ENCODE measurements at places on chromosomes 11 and 22.

DNA sequence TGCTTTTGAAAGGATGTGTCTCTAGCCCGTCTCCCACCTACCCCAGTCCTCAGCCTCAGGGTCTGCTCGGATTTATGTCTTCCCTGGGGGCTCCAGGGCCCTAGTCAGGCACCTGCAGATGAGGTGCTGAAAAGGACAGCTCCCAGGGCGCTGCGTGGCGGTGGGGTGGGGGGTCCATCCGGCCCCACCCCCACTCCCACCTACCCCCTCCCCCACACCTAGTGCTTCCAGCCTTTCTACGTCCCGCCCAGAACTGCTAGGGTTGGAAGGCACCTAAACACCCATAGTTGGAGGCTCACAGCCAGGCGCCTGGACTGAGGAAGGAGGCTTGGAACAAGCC, 1.4 kb upstream of the ROBO3 start:
- no peak for DNase-seq

DNA sequence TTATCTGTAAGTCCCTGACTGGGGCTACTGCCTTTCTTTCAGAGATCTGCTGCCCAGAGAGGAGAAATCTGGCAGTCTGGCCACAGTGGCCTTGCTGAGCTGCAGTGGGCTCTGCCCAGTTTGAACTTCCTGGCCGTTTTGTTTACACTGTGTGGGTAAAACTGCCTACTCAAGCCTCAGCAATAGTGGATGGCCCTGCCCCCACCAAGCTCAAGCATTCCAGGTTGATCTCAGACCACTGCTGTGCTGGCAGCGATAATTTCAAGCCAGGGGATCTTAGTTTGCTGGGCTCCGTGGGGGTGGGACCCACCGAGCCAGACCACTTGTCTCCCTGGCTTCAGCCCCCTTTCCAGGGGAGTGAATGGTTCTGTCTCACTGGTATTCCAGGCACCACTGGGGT, 117.5 kb downstream of the TRPC6 start:
- no peak for DNase-seq

DNA sequence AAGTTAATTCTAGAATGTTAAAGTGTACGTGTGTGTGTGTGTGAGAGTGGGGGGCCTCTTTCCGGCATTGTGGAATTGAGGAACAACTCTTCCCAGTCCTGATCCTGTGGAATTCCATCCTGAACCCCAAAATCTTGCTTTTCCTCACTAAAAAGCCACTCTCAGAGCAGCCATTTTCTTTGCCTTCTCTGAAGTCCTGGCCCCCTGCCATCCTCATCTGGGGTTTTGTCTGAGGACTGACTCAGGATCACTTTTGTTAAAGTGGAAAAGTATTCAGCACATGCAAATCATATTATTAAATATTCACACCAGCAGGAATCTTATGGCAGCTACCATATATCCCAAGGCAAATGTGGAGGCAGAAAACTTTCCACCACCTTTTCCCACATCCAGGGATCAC, 3.8 kb downstream of the SCN4B start:
- DNase-seq = no peak

- DNase-seq = no peak
Measured at GRCh38 chr11:79860336-79860735, 419.5 kb upstream of the TENM4 start.

DNA sequence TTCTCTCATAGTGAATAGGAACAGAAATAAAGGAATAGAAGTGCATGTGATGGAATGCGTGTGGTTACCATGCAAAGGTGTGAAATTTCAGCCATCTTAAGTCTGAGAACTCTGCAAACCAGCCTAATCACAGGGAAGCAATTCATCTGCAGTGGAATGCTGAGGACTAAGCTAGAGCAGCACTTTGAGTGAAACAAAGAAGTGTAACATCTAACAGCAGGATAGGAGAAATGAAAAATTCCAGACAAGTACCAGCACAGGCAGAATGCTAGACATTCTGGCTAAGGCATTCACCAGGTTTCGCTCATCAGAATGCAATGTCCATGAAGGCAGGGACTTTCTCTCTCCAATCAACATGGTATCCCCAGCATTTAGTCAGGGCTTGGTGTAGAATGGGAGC, 41.2 kb upstream of the SLC36A4 start:
- DNase-seq = no peak

- no peak for DNase-seq
Measured at GRCh38 chr11:60872124-60872960, 5.0 kb downstream of the ZP1 start.

GRCh38 chr11:44445500-44446365, 119.7 kb upstream of the CD82 start:
- no peak for DNase-seq

- no peak for DNase-seq
Measured at GRCh38 chr11:34006876-34007275, 44.7 kb upstream of the CAPRIN1 start.

DNA sequence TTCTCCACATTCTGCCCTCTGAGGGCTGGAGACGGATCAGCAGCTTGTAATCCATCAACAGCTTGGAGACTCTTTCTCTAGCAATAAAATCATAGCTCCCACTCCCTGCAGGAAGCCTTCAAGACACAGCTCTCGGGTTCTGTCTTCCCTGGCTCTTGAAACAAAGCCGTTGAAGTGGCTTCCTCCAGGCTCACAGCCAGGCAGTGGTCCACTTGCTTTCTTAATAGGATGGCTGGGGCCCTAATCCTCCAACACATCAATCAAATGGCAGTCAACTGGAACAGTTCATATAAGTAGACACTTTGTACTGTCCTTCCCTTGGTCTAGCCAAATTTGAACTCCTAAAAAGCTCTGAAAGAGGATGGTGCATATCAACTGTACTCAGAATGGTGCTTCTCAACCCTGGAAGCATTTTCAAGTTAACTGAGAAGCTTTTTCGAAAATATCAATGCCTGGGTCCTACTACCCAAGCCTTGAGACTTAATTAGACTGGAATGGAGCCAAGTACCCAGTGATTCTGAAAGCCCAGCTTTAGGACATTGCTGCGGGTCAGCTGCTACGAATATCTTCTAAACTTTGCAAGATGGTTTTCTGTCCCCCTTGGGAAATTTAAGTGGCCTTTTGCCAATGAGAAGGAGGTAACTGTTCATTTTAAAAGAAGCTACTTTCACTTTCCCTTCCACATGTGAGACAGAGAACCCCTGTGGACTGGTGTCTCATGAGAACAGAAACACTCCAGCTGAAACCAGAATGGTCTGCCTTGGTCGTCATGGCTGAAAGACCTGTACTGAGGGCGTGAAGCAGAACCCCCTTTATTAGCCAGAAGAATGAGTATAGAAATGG, 74.7 kb downstream of the SC5D start:
- DNase-seq = no peak

DNA sequence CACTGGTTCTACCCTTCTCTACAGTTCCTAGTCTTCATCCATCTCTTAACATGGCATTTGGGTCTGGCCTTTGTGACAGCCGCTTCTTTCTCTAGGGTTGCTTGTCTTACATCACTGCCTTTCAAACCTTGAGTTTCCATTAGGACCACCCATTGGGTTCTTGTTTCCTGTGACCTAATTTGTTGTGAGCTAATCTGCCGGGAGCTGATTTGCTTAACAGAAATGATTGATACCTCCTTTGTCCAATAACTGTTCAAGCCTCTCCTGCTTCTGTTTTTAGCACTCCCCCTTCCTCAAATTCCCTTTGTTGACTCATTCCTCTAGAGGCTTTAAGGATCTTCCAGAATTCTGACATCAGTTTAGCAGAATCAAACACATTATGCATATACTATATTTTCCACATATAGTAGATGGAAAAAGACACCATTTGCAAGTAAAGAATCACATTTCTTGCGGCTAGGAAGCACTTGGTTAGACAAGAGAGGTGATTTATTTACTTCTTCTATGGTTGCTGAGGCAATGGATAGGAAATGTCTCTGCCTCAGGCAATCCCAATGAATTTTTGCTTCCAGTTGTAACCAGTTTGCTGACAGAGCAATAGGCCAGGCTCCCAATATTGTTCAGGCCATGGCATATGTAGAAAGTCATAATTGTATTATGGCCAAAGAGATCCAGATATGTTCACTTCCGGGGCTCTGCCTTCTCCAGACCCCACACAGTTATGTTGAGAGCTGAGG, 130.7 kb downstream of the SNX19 start:
- no peak for DNase-seq

DNA sequence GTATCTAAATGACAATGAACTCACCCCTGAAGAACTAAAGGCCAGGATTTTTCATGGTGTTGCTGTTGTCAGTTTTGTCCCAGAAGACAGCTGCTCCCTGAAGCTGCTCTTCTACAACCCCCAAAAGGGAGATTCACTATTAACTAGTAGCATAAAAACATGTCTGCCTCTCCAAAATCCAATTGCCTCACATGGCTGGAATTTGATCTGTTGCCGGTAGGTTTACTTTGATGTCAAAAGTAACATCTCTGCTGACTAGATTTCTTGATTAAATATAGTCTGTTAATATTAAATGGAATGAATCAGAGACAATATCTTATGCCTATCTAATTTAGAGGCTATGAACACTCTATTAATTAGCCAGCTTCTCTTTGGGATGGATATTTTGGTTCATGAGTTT, 425.4 kb downstream of the ETS1 start:
- no peak for DNase-seq

Data from NK-92 treated with Interleukin-12 subunit alpha and Interleukin-12 subunit beta, amount 100 ng/mL, for 24 hours (cell line).